Activated gamma-delta T cell (primary cell): ENCODE measurements at places on chromosomes 4 and X.

- DNase-seq, result no peak
Observed at GRCh38 chrX:83469551-83469950, 38.5 kb upstream of the POU3F4 start.

DNA sequence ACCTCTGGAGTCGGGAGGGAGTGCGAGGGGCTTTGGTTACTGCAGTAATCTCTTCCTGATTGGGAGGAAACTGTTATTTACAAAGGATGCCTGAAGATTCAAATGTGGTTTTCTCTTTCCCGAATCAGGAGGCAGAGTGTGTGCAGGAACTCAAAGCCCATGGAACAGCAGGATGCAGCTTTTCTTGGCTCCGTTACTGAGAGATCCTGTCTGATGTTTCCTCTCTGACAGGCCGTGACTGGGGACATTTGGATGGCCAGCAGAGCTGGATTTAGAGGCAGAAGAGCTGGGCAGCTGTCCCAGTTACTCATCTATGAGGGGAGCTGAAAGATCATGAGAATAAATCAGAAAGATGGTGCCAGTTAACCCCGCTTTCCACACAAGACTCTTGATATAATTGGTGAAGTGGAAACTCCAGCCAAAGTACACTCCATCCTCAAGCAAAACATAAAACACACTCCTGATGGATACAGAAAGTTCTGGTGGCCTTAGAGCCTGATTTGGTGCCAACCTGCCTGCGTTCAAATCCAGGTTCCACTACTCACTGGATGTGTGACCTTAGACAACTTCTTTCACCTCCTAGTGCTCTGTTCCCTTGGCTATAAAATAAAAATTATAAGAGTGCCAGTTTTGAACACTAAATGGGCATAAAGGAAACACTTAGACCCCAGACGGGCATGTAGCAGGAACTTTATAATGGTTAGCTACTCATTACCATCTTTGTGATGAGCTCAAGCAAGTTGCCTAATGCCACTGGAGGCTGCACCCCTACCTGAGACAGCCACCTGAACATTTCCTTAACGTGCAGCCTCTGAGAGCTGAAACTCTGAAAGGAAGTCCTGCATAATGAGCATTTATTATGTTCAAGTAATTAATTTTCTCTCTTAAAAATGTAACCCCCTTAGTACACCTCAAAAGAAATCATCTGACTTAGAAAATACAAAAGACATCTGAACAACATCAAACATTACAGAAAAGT, 349.0 kb upstream of the GATB start:
- DNase-seq, result no peak

DNA sequence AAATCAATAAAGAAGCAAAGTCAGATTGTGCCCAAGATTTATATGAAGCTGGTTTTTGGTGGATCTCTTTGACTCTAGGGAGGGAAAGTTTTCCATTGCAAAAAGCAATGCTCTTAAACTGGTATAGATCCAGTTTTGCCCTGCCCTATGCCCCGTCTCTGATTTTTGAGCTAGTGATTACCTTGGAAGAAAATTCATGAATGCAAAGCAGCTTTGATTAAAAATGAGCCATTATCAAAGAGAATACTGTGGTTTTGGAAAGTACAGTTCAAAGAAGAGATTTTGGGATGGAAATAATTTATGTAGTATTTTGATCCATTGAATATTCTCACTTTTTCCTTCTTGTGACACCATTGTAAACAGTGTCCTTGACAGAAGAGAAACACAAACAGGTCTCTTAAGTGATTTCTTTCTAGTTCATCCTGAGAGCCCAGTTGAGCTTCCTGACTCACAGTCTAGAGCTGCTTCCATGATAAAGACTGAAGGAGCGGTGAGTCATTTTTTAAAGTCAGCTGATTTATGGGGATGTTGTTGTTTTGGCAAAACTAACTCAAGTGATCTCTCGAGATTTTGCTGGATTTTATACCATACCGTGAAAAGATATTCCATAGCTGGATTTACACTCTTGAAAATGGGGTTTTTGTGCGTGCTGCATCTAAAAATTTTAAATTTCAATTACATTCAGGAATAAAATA, 76.7 kb downstream of the AFF1 start:
- DNase-seq, result no peak

DNA sequence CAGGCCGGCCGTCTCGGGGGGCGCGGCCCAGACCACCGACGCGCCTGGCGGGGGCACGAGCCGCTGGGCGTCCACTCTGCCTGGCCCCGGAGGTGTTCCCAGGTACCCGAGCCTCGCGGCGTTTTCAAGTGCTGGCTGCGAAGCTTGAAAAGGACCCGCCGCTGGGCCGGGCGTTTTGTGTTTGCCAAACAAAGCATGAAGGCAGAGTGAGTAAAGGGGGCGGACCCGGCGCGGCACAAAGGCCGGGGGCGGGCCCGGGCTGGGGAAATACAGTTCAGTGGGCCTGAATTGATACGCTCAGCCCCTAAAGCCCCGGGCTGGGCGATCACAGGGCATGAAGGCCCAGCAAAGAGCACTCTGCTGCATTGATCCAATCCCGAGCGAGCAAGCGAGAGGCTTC, 65.4 kb downstream of the SOX3 start:
- DNase-seq, result no peak

GRCh38 chr4:103002551-103002950, 17.0 kb downstream of the SLC9B1 start:
- DNase-seq, result no peak

DNA sequence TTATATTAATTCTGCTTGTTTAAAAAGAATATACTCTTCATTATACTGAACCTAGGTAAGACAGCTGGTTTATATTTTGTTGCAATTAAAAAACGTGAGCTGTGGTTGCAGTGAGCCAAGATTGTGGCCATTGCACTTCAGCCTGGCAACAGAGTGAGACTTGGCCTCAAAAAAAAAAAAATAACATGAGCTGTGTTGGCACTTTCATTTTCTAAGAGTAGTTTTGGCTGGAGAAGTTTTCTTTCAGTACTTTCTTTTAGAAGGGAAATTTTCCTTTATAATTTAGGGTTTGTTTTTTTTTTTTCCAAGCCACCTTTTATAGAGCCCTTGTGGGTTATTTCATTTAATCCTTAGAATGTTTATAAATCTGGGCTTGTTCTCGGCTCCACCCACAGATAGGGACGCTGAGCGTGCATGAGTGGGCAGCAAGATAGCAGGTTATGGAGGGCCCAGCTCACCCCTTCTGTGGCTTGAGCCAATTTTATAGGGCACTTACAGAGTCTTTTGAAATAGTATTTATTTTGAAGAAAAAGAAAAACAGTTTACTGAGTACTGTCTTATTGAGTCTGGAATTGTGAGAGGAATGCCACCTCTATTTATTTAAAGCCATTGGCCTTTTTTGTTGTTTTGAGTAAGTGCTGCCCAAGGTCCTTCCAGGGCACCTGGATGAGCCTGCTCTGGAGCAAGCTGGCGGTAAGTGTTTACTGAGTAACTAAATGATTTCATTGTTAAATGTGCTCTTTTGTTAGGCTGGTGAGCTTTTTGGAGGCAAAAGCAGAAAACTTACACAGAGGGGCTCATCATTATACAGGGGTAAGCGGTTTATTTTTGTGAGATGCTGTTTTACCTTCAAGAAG, 60.9 kb downstream of the HTT start:
- no peak for DNase-seq

- DNase-seq, result no peak
Observed at GRCh38 chr4:16438986-16439385, 212.7 kb upstream of the TAPT1 start.
